Stimulated activated CD8-positive, alpha-beta memory T cell treated with anti-CD3 and anti-CD28 coated beads, Interleukin-2, amount 100 ng/mL, for 1 hour (primary cell): ENCODE measurements at places on chromosomes 4 and X.
A peak's percentile ranks its signal among the peaks of the same experiment; 100 is the strongest.

GRCh38 chr4:57462843-57463242 lies 352.7 kb upstream of the IGFBP7 start:
- DNase-seq = no peak

- no peak for DNase-seq
These were observed 22.4 kb downstream of the RS1 start for GRCh38 chrX:18649498-18649951.

- DNase-seq = no peak
These were observed 125.5 kb upstream of the ARMCX2 start for GRCh38 chrX:101785142-101785541.

GRCh38 chrX:16870862-16871815 lies 977 bp upstream of the RBBP7 start:
- DNase-seq = peak; percentile 12

GRCh38 chr4:61827907-61828391 lies 627.8 kb downstream of the ADGRL3 start:
- DNase-seq = no peak

- no peak for DNase-seq
These were observed 51.9 kb downstream of the EVC2 start for GRCh38 chr4:5656415-5656814.

- DNase-seq = no peak
These were observed 125.5 kb upstream of the NRK start for GRCh38 chrX:105696870-105697269.

- no peak for DNase-seq
These were observed 733.7 kb upstream of the PABPC4L start for GRCh38 chr4:134935320-134935719.
